Activated naive CD4-positive, alpha-beta T cell treated with anti-CD3 and anti-CD28 coated beads for 36 hours (primary cell): ENCODE measurements at places on chromosomes 12 and 14. TPM values are rescaled to one million over a fixed set of nuclear protein-coding genes. Genes with fewer than 3 reads are reported as not detected.

RTL1 gene
- not detected for total RNA-seq

KRT85 gene
- not detected for total RNA-seq

MORN3 gene
- 2.6 TPM for total RNA-seq

TMED8 gene
- 21.5 TPM for total RNA-seq

KCNA1 gene
- total RNA-seq: not detected

PLEK2 gene
- 3.2 TPM for total RNA-seq

SLC25A21 gene
- not detected for total RNA-seq

AMN gene
- 0.33 TPM for total RNA-seq

- peaks cover 12% of the 10 kb centered on the region for H3K36me3 ChIP-seq
- no peaks in the 10 kb centered on the region for H3K27me3 ChIP-seq
- H3K27ac ChIP-seq: peak overlapping the region; percentile 76
- no peak for DNase-seq
- peaks cover 45% of the 10 kb centered on the region for H3K4me1 ChIP-seq
Measured at GRCh38 chr12:11703378-11703777, 53.9 kb downstream of the ETV6 start.

- no peaks in the 10 kb centered on the region for H3K27me3 ChIP-seq
- H3K4me3 ChIP-seq: no peak overlapping the region
- H3K27ac ChIP-seq: no peak overlapping the region
Measured at GRCh38 chr12:1277905-1278304, 286.9 kb downstream of the ERC1 start.

GRCh38 chr12:70826156-70826555 lies 94.4 kb downstream of the PTPRR start:
- no peak overlapping the region for H3K4me3 ChIP-seq
- no peak for DNase-seq
- H3K27ac ChIP-seq: no peak overlapping the region

DNA sequence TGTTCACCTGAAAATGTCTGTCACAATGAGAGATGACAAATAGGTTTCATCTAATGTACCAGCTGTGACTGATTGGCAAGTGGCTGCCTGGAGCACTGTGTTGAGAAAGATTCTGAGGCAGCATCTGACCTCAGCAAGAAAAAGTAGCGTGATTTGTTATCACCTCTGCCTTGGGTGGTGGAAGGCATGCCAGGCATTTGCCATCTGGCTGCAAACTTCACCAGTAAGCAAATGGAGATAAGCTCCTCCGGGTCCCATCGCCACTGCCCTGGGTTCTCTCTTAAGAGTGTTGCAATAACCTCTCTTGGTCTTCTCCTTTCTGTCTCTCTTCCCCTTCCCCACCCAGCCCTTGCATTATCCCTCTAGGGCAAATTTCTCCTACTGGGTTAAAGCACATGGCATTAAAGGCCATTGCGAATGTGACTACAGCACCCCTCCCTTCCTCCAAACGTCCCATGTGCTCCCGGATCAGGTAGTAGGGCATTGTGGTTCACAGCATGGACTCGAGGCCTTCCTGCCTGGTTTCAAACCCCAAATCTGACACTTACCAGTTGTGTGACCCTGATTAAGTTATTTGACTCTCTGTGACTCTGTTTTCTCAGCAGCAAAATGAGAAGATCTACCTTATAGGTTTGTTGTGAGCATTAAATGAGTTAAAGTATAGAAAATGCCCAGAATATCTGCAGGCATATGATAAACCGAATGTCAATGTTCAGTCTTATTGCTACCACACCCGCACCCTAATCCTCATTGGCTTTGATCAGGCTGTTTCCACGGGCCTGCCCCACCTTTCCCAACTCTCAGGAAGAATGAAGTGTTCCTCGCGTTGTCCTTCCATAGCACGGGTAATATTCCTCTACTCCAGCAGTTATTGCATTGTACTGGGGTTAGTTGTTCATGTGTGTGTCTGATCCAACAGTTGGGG lies 8.2 kb upstream of the LGALS3 start:
- H3K27me3 ChIP-seq: peaks cover under 1% of the 10 kb centered on the region
- H3K4me3 ChIP-seq: no peak overlapping the region
- DNase-seq: no peak
- H3K36me3 ChIP-seq: no peaks in the 10 kb centered on the region
- no peaks in the 10 kb centered on the region for H3K4me1 ChIP-seq

- no peaks in the 10 kb centered on the region for H3K4me1 ChIP-seq
- H3K27me3 ChIP-seq: peaks cover 7% of the 10 kb centered on the region
- H3K36me3 ChIP-seq: no peaks in the 10 kb centered on the region
- no peak overlapping the region for H3K27ac ChIP-seq
- DNase-seq: no peak
Measured at GRCh38 chr12:126944684-126945083, 1322.3 kb upstream of the TMEM132C start.

DNA sequence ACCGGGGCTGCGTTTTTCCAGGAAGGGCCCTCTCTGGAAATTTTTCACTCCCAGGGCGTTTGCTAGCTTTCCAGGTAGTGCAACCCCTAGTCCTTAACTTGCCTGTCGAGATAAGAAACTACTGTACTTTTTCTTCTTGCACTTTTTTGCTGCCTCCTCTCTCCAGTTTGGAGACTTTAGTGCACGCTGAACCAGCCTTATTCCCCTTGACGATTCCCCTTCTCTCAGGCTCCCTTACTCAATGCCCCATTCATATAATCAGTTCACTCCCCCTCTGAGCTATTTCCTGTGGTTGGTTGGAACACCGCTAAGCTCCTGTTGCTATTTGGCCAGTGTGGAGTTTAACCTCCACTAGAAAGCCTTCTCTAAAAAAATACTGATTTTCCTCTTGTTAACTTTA lies 682 bp downstream of the CREBL2 start:
- H3K4me3 ChIP-seq: peak overlapping the region; percentile 88
- peak overlapping the region; percentile 99 for H3K27ac ChIP-seq
- peaks cover 17% of the 10 kb centered on the region for H3K36me3 ChIP-seq
- peak; percentile 51 for DNase-seq
- H3K27me3 ChIP-seq: no peaks in the 10 kb centered on the region

DNA sequence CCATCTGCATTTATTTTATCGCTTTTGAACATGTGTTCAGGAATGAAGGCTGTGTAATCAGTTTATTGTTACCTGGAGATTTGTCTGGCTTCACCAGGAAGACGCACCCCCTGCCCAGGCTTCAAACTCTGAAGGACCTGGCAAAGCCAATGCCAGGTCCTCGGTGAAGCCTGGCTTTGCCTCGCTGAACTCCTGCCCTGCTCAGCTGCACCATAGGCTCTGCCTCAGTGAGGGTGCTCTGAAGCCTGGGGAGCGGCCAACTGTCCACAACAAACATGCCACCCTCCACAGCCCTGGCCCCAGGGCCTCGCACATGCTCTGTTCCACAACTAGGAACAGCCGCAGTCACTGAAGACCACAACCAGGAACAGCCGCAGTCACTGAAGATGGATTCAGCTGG lies 66.9 kb downstream of the NTF3 start:
- DNase-seq: no peak
- H3K4me3 ChIP-seq: no peak overlapping the region
- H3K27me3 ChIP-seq: no peaks in the 10 kb centered on the region
- H3K27ac ChIP-seq: no peak overlapping the region
- no peaks in the 10 kb centered on the region for H3K36me3 ChIP-seq

DNA sequence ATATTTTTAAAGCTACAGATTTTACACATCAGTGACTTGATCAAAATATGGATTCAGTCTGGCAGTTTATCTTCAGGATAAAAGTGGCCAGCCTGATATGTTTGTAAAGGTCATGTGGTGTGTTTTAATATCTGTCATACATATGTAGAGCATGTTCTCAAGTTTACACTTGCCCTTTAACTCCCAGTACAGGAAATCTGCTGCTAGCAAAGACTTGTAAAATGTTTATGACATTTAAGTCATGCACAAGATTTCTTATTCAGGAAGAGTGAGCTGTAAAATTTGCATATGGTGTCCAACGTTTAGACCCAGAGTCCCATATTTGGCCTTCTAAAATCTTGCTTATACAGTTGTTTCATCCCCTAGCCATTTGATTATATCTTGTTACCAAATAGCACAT lies 197.5 kb upstream of the FLRT2 start:
- H3K36me3 ChIP-seq: no peaks in the 10 kb centered on the region
- H3K27ac ChIP-seq: no peak overlapping the region
- no peaks in the 10 kb centered on the region for H3K4me1 ChIP-seq
- no peaks in the 10 kb centered on the region for H3K27me3 ChIP-seq
- no peak for DNase-seq
